ENCODE measurements at places on chromosomes 3 and 15.

GRCh38 chr15:60110909-60111308 lies 106.8 kb downstream of the FOXB1 start:
- no peak for DNase-seq

DNA sequence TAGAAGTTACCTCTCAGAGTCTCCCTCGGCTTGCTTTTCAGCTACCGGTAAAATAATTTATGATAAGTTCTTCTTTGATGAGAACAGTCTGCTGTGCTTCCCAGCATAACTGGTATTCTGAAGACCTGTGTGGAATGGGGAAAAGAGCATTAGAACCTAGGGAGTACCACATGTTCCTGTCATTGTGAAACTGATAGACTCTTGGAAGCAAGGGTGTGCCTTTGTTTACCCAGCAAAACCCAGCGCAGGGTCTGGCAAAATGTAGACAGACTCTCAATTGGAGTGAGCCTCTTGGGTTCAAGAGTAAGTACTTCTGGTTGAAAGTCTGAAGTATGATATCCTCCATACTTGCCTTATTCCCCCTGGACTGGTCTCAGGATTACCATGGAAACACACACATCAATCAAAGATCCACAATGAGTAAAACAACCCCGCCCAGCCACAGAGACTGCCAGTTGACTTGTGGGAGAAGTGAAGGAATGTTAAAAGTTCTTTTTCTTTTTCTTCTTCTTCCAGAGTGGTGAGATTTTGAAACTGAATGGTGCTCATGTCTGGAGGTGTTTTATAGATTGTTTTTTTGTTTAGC lies 652.4 kb upstream of the NAALADL2 start:
- no peak for DNase-seq

DNA sequence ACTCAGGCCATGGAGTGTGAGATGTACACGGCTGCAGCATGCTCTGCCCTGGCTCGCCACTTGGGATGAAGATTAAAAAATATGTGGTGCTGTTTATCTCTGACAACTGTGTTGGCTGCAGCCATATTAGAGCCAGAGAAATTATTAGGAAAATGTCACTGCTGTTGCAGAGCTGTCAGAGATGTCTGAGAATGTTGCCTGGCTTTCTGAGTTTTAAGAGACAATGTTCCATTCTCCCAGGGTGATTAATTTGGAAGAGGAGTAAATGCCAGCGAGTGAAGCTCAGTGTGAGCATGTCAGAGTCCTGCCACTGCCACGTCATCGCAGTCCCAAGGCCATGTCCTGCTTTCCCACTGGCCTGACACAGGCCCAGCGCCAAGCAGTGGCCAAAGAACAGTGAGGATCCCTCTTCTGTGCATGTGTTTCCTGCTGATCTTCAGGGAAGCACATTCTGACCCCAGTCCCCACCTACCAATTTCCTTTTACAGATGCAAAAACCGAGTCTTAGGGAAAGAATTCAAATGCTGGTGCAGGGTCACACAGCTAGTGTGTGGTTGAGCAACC lies 370.9 kb downstream of the GABRG3 start:
- no peak for DNase-seq

- peak; percentile 7 for DNase-seq
These were observed 915 bp upstream of the APH1B start for GRCh38 chr15:63276342-63277037.

DNA sequence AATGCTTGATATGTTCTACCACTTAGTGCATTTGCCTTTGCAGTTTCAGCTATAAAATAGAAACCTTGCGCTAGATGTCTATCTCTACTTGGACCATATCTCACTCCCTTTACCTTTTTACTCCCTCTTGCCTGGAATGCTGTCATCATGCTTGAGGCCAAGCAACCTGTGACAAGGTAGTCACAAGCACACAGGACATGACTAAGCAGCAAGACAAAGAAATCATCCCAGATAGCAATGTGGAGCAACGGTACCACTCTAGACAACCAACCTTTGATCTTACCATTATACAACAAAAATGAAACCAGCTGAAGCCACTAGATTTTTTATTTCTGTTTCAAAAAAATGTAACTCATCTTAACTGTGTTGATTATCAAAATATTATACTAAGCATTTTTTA lies 50.5 kb upstream of the SPSB4 start:
- DNase-seq: peak; percentile 82

- DNase-seq: peak; percentile 44
These were observed 364.0 kb upstream of the RBMS3 start for GRCh38 chr3:28916713-28917499.

DNA sequence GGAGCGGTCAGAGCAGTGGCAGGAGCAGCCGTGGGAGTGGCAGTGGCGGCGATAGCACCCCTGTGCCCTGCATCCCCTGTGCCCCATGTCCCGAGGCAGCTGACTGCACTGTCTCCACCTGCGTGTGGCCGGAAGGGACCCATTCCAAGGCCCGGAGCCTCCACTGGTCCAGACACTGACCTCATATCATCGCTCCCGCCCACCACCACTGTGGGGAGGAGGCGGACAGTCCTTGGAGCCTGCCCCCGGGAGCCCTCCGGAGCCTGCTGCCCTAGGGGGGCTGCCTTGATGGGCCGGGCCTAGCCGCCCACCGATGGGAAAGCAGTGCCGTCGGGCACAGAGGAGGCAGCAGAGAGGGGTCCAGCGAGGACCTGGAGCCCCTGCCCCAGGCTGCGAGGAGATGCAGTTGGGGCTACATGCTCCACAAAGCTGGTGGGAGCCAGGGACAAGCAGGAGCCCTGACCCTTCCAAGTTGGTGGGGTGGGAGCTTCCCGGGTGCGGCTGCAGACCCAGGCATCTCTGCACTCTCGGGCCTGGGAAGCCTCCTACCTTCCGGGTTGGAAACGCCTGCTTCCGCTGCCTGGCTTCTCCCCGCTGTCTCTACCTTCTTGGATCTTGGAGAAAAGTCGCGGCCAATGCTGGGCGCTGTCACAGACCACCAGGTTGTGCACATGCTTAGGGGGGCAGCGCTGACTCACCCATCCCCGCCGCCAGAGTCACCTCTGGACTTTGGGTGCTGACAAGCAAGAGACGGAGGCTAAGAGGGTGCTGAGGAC lies 283.2 kb upstream of the ROBO1 start:
- no peak for DNase-seq

DNA sequence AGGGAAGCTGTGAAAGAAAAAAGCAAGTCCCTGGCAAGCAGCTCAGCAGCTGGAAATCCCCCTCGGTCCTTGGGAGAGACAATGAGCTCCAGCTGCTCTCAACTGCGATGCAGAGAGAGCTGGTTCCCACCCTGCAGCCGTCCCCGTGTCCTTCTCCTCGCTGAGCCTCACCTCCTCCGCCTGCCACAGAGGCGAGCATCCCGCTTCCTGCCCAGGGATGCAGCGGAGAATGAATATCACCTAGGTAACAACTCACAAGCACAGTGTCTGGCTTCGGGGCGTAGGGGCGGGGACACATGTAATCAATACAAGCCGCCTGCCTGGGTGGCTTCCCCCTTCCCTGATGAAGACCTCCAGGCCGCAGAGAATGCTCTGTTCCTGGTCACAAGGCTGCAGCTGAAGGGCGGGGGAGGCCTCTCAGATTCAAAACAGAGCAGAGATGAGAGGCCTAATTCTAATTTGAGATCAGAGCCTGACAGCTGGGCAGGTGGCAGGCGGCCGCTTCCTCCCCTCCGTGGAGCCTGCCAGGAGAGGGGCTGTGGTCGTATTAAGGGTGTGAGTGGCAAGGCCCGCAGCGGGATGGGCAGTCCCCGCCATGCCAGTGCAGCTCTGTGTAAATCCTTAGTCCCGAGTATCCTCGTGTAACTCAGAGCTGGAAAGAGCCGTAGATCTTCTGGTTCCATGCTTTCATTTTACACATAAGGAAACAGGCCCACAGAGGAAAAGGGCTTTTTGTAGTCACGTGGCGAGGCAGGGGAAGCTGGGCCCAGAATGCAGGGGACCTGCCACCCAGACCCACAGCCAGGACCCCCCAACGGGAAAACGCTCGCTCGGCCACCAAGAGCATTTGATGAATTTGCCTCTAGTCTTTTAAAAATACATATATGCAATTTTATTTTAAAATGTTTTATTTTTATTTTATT lies 24.3 kb downstream of the ZDHHC19 start:
- no peak for DNase-seq

DNA sequence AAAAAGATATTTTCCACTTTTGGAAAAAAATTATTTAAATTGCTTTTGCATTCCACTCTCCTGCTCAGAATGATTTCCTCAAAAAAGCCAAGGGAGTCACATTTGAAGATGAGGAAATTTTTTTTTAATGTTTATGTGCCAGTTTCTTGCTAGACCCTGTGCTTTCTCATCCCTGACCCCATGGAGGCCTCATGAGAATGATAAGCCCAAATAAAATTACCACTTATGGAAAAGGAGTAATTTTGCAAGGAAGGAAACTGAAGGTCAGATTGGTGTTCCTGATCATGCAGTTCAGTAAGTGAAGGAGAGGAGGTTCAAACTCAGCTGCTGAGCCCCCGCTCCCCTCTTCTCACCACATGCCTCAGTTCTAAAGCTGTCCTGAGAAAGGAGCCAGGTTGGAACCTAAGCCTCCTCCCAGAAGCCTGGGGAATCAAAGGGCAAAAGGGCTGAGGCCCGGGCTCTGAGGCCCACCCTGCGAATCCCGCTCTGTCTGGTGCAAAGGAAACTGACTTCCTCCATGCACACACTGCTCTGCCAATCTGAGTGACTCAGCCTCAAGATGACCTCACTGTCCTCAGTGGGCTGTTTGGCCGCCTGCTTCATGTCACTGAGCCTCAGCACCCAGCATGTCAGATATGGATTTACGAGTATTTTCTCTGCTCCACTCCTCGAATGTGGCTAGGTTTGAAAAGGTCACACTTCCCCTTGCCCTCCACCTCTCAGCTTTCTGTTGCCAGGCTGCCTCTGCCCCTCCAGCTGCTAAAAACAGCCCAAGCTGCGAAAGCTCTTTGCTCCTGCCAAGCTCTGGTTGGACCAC lies 56.9 kb upstream of the FLNB start:
- peak; percentile 91 for DNase-seq

- no peak for DNase-seq
These were observed 612.7 kb upstream of the SGO1 start for GRCh38 chr3:20798666-20799065.

GRCh38 chr3:186511245-186511644 lies 32.9 kb downstream of the CRYGS start:
- DNase-seq: no peak

- peak; percentile 18 for DNase-seq
These were observed 62.9 kb downstream of the FBN1 start for GRCh38 chr15:48582452-48583247.

- DNase-seq: no peak
These were observed 59.4 kb upstream of the XRN1 start for GRCh38 chr3:142507241-142507640.

DNA sequence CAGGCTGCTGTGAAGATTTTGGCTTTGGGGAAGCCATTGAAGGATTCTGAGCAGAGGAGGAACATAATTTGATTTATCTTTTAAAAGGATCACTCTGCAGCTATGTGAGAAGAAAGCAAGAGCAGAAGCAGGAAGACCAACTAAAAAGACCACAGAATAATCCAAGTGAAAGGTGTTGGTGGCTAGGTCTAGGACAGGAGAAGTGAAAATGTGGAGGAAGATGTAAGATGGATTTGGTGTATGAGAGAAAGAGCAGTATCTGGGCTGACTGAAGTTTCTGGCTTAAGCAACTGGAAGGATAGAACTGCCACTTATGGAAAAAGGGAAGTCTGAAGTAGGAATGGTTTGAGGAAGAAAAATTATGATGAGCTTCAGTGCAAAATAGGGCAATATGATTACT lies 62.0 kb downstream of the SFMBT1 start:
- DNase-seq: no peak

DNA sequence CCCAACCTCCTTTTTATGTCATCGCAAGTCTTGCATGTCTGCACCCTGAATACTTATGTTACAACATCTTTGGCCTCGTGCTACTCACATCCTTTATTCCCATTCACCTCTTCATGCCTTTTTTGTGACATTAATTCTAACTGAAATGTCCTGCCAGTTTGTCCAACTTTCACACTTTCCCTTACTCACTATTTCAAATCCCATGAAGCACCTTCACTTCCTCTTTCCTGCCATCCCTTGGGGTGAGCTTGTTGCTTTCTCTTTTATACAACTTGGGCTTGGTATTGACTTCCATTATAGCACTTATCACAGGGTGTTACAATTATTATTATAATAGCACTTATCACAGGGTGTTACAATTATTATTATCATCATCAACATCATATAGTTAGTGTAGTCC lies 496.3 kb downstream of the NLGN1 start:
- no peak for DNase-seq

DNA sequence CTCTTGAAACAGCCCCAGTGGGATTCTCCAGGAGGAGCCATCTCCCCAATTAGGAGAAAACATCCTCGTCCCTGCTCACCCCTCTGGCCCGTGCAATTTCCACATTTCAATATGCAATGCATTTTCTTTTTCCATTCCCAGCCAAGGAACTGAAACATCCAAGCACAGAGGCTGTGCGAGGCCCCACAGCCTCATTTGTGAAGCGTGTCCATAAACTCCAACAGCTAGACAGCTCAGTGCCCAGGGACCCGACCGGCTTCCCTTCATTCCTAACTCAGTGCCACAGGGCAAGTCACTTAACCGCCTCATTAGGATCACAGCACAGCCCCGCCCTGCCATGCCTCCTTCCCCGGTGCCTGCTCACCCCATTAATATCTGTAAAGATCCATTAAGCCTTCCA lies 204.2 kb upstream of the IGF1R start:
- no peak for DNase-seq

- no peak for DNase-seq
These were observed 271.2 kb upstream of the ROPN1 start for GRCh38 chr3:124263168-124263567.
